Breast epithelium (tissue), 4 donors: ENCODE measurements at places on chromosomes 7 and 10. TPM values are rescaled to one million over a fixed set of nuclear protein-coding genes. Genes with fewer than 3 reads are reported as not detected.

The PNLIPRP3 gene
- total RNA-seq, result 0.66 TPM

The TSPAN15 gene
- total RNA-seq, result 53.3 TPM

The TAS2R4 gene
- total RNA-seq, result 2.0 TPM

The ACTL6B gene
- total RNA-seq, result not detected

The MPP7 gene
- 18.0 TPM for total RNA-seq

The KLHL7 gene
- 29.0 TPM for total RNA-seq

The METTL2B gene
- total RNA-seq, result 28.7 TPM

The ADIRF gene
- total RNA-seq, result 204 TPM

The STEAP1 gene
- total RNA-seq, result 19.2 TPM

The OR2A14 gene
- not detected for total RNA-seq

The OPN4 gene
- not detected for total RNA-seq

The ACBD7 gene
- 1.1 TPM for total RNA-seq

The ASIC3 gene
- total RNA-seq, result 3.3 TPM

The ANKRD61 gene
- total RNA-seq, result not detected

The LRRC61 gene
- total RNA-seq, result 15.4 TPM

The OR2A1 gene
- 0.32 TPM for total RNA-seq
